ENCODE measurements at places on chromosomes 11 and 22.

- DNase-seq: no peak
These were observed 68.6 kb upstream of the TMEM45B start for GRCh38 chr11:129747071-129747470.

DNA sequence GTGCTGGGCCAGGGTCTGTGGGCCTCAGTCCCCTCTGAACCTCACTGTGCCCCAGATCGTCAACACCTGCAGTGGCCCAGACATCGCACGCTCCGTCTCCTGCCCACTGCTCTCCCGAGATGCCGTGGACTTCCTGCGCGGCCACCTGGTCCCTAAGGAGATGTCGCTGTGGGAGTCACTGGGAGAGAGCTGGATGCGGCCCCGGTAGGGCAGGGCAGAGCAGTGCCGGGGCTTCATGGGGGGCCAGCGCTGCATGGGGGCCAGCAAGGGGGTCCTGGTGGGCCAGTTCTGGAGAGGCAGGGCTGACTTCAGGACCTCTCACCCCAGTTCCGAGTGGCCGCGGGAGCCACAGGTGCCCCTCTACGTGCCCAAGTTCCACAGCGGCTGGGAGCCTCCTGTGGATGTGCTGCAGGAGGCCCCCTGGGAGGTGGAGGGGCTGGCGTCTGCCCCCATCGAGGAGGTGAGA is 16.3 kb downstream of the EPS8L2 start:
- DNase-seq: no peak

- no peak for DNase-seq
These were observed 255.9 kb upstream of the POU2AF2 start for GRCh38 chr11:110989428-110990133.

DNA sequence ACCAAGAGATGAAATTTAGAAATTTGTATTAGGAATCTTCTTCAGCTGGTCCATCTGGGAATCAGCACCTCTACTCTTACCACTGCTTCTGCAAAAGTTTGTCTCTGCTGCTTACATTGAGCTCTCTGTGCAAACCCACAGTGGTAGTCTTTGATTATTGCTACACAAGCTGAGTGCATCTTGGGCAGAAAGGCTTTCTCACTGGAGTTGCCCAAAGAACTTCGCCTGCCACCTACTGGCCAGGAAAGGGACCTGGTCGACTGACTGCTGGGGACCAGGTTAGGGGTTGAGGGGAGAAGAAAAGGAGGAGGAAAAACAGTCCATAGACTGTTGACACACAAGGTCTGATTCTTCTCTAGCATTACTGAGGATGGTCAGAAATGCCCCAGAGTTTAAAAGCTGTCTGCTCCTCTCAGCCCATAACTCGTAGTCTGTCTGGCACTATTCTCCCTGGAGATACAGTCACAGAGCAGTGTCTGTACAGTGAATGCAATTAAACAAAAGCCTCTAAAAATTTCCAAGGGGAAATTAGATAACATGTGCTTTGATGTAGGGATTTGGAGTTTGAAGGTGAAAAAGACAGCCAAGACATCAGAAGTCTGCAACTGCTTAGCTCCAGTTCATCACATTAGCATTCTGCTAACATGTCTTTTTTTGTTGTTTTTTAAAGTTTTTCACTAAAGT is 215.0 kb upstream of the CTSC start:
- no peak for DNase-seq

- no peak for DNase-seq
These were observed 21.7 kb downstream of the RASSF10 start for GRCh38 chr11:13030857-13031256.

GRCh38 chr22:20580179-20580578 is 72.8 kb downstream of the MED15 start:
- no peak for DNase-seq

DNA sequence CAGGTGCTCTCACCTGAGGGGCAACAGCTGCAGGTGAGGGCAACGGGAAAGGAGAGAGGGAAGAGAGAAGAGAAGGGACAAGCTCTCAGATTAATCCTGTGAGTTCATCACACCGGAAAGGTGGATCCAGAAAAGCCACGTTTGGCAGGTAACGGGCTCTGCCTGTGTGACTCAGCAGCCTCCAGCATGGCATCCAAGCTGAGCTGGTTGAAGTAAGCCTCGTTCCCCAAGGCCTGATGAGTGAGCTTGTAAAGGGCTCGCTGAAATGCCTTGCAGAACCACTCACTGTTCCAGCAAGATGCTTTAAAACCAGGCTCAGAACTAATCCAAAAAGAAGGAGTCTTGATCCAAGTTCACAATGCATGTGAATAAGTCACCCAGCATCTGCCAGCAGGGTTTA is 206.9 kb upstream of the TMEM45B start:
- no peak for DNase-seq

GRCh38 chr22:43967069-43967468 is 11.8 kb downstream of the SAMM50 start:
- no peak for DNase-seq

DNA sequence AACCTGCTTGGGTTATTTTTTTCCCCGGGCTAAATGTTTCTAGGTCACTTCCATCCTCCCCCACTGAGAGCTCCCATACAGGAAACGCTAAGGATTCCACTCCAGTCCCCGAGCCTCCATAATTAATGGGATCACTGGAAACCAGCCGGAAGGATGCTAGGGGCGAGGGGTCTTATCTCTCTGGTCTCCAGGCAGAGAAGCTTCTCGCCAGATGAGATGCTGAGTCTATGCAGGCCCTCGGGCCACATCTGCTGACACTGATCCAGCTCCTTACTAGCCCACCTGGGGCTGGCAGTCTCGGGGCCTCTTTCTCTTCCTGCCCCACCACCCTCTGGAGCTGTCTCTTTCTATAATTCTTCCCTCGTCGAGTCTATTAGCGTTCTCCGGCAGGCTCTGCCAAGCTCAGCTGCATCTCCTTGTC is 125.9 kb upstream of the SYT13 start:
- no peak for DNase-seq

DNA sequence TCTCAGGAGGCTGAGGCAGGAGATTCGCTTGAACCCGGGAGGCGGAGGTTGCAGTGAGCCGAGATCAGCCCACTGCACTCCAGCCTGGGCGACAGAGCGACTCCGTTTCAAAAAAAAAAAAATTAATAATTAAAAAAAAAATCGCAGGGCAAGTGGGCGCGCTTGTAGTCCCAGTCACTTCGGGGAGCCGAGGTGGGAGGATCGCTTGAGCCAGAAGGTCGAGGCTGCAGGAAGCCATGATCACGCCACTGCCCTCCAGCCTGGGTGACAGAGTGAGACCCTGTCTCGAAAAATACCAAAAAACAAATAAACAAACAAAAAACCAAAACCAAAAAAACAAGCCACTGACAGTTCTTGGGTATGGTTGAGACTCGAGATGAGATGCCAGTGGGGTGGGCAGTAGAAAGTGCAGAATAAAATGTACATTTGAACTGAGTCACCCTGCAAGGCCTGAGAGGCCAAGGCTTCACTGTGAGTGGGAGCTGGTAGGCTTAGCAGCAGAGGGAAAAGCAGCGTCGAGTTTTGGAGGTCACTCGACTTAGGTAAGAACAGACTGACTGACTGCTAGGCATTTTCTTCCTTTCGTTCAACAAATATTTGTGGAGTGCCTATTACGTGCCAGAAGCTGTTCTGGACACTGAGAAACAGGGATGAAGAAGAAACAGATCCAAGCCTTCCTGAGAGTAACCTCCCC is 635 bp upstream of the LDHA start:
- DNase-seq: peak; percentile 35

DNA sequence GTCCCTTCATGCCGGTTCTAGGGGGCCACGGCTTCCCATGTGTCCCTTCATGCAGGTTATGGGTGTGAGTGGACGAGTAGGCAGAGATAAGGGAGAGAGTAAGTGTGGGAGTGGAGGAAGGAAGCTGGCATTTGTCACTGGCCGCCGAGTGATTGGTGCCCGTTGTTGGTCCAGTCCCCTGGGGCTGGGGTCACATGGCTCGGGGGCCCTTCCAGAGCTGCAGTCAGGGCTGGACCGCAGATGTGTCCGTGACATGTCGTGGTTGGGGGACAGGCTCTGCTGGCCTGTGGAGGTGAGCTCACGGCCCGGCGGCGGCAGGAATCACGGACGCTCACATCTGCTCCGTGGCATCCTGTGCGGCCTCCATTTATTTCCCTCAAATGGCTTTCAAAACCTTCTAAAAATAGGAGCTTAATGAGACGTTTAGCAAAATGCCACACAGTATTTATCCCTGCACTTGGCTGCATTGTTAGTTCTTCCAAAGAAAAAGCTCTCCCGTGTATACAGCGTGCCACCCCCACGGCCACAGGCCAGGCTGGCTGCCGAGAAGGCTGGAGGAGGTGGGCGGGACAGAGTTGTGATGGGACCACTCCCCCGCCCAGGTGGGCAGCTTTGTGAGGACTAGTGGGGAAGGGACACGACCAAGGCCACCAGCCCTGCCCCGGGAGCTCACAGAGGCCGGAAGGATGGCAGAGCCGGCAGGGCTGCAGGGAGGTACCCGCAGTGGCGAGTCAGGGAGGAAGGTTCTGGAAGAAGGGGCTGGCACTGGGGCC is 386.7 kb downstream of the TBC1D22A start:
- no peak for DNase-seq

DNA sequence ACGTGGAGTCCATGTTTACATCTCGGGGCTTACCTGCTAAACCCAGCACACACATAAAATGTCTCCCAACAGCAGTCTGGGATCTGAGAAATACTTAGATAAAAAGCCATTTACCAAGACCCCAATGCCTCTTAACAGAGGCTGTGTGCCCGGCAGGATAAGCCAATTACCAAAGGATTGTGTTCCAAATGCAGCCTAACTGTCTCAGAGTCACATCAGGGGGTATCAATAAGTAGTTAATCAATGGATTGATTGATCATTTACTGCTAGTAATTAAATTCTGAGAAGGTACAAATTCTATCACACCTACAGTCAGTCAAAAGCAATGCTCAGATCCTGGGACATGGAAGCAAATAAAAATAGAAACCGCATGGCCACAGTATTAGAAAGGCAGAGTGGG is 125.6 kb downstream of the DSCAML1 start:
- DNase-seq: no peak

DNA sequence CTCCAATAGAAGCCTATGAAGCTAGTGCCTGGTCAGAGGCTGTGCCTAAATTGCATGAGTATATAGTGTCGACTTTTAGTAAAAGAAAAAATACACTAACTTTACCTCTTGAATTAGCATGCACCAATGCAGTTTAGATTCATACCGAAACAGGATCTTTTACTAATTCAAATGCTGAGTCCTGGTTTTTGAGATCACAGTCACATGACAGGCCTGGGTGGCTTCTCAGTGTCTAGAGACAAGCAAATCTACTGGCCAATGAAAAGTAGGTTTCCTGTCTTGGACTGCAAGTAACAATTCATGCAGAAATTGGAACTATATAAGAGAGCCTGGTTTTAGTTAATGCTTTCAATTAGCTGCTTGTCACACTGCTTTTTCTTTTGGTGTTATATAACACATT is 7.2 kb downstream of the ARHGEF12 start:
- DNase-seq: no peak

GRCh38 chr22:27771637-27772036 is 29.9 kb downstream of the MN1 start:
- no peak for DNase-seq

DNA sequence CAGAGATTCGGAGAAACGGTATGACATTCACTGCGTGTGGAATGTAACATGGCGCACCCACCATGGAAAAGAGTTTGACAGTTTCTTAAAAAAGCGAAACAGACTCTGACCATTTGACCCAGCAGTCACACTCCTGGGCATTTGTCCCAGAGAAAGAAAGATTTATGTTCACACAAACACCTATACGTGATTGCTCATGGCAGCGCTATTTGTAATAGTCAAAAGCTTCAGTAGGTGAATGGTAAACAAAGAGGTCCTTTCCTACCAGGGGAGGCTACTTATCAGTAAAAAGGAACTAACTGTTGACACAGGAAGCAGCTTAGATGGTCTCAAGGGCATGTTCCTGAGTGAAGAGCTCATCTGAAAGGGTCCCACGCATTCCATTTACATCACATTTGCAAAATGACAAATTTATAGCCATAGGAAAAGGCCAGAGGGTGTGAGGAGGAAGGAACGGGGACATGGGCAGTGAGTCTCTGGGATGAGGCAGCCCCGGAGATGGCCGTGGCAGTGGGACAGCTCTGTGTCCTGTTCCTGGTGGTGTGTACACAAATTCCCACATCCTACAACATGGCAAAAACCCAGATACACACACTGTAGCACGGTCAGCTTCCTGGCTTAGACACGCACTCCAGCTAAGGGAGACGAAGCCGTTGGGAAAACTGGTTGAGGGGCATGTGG is 14.6 kb upstream of the KRTAP5-6 start:
- DNase-seq: no peak
